ENCODE measurements at places on chromosomes 12 and 14.

GRCh38 chr12:10829994-10830393 lies 3.8 kb upstream of the TAS2R10 start:
- DNase-seq = no peak

- DNase-seq = no peak
Observed at GRCh38 chr12:117036547-117036946, 62.7 kb downstream of the TESC start.

DNA sequence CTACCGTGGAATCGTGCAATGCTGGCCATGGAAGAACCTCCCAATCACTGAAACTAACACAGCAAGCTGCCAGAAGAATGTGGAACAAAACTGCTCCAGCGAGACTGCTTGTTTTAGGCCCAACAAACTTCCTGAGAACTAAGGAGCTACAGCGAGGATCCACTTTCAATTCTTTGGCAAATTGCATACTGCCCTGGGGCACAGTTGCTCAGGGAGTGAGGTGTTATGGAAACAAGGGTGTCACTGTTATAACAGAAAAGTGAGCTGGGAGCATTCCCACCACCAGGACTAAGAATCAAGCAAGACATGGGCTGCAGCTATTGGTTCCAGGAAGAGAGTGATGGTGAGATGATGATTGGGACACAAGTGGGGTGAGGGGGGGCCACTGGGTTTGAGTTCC lies 1606.1 kb upstream of the FLRT2 start:
- DNase-seq = no peak

DNA sequence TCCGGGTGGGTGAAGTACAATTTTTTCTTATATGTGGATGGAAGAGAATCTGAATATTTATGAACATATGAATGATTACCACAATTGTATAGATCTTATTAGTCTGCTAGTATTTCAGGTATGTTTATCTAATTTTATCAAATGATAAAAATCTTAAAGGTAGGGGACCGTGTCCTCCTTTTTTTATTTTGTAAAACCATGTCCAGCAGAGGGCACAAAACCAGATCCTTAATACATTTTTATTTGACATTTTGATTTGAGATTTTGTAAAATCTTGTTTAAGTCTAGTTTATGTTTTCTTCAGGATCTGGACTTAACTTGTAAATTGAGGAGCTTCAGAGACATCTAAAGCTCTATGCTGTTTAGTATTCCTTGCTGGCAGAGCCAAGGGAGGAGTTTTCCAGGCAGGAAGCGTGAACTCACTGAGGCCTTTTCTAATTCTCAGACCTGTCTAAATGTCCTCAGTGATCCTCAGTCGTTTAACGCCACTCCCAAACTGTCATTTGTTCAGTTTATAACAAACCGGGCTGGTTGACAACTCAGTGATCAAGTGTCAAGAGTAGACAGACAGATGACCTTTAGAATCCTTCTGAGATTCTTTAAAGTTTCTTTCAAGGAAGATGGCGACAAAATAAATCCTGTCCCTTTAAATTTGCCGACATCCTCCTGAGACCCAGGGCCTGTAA lies 263.9 kb downstream of the KTN1 start:
- DNase-seq = no peak

GRCh38 chr14:40983604-40984003 lies 623.1 kb upstream of the LRFN5 start:
- DNase-seq = no peak

GRCh38 chr14:23579739-23580138 lies 1.1 kb upstream of the JPH4 start:
- no peak for DNase-seq

DNA sequence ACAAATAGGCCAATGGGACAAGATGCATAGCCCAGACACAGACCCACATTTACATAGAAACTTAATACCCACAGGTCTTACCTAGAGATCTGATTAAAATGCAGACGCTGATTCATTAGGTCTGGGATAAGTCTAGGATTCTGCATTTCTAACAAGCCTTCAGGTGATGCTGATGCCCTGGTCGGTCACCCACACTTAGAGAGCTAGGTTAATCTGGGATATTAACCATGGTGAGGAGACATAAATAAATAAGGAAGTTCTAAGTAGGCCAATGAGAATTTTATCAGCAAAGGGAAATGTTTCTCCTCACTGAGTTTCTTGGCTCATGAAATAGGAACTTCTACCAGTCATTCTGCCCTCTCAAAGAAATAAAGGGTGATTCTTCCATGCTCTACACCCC lies 120.1 kb downstream of the BMP4 start:
- no peak for DNase-seq

DNA sequence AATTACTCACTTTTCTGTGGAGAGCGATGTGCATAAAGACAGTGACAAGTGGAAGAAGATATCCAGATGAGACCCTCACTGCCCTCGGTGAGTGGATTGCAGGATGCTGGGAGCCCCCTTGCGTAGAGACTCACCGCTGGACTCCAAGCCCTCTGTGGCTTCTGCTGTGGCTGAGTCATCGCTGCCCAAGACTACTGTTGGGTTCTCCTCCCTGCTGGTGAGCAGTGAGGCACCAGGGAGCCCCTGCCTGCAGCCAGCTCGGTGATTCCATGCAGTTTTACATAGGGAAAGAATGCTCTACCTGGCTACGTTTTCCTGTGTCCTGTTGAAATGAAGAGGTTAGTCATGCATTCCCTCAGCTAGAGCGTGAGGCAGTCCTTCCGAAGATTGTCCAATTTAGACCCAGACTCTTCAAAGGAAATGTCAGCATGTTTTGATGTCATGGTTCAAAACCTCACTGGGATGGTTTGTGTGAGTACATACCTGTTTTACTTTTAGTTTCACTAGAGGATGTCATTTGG lies 28.2 kb downstream of the TRAF3 start:
- peak; percentile 73 for DNase-seq

- no peak for DNase-seq
Observed at GRCh38 chr12:113825705-113826104, 140.4 kb downstream of the RBM19 start.

DNA sequence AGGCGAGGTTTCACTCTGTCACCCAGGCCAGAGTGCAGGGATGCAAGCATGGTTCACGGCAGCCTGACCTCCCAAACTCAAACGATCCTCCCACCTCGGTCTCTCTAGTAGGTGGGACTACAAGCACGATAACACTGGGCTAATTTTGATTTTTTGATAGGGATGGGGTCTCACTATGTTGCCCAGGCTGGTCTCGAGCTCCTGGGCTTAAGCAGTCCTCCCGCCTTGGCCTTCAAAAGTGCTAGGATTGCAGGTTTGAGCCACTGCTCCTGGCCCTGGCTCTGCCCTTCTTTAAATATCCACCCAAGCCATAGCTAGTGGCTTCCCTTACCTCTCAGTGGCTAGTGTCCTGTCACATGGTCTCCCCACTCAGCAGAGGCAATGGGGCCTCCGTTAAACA lies 17.8 kb downstream of the SFSWAP start:
- DNase-seq = no peak

DNA sequence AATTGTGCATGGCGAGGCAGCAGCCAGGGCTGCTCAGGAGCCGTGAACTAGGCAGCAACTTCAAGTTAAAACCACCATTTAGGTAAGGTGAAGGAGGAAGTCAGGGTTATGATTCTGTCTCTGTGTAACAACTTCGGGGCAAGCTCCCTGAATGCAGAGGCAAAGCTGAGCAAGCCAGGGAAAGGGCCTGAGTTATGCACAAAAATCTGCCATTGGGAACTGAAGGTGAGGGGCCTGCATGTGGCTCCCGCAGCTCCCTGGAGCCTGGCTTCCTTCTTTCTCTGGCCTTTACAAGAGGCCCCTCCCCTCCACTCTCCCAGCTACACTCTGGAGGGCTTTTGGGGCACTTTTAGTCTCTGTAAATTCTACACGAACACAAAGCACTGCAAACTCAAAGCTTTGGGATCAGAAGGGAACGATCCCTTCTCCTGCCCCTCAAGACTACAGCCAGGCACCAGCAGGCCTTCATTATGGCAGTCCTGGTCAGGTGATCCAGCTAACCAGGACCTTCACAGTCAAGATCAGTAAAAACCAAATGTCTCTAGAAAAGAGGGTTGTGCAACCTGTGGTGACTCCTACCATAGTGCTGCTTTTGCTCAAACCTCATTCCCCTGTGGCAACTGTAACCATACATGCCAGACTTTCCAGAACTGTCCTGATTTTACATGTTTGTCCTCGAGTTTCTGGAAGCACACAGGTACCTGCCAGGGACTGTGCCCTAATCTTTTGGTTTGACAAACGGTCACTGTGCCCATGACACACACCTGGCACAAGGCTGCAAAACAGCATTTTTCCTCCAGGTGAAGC lies 67.2 kb upstream of the PTGR2 start:
- DNase-seq = no peak

DNA sequence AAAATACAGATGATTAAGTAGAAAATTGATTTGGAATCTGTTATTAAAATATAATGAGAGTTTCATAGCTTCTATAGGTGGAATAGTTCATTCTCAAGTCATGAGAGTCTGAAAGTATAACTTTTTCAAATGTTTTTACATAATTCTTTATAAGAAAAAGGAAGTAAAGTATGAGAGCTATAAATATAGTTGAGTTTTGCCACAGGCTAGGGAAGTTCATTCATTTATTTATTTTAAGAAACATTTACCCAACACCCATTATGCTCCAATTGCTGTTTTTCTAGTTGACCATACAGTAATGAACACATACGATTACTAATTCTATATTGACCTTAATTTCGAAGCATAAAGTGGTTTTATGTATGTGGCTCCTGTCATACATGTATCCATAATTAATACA lies 24.8 kb downstream of the LRRIQ1 start:
- DNase-seq = no peak

GRCh38 chr12:53205747-53206419 lies 1.2 kb downstream of the ITGB7 start:
- DNase-seq = peak; percentile 87

- no peak for DNase-seq
Observed at GRCh38 chr12:115422845-115423545, 739.0 kb upstream of the TBX3 start.

GRCh38 chr12:3531496-3531895 lies 40.5 kb downstream of the PRMT8 start:
- DNase-seq = no peak

DNA sequence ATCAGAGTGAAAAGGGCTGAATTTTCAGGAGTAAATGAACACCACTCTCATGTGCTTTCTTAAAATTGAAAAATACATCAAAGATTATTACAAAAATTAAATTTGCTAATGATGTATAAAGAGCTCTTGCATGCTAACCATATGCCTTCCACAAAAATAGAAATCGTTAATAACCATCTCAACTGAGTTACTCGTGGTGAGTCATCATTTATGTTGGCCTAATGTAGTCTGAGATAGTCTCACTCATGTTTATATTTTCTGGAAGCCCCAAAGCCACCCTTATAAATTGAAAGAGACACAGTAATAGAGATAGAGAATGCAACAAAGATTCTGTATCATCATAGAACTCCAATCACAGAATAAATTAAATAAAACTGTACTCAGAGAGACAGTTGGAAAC lies 131.2 kb downstream of the KCNH5 start:
- no peak for DNase-seq

DNA sequence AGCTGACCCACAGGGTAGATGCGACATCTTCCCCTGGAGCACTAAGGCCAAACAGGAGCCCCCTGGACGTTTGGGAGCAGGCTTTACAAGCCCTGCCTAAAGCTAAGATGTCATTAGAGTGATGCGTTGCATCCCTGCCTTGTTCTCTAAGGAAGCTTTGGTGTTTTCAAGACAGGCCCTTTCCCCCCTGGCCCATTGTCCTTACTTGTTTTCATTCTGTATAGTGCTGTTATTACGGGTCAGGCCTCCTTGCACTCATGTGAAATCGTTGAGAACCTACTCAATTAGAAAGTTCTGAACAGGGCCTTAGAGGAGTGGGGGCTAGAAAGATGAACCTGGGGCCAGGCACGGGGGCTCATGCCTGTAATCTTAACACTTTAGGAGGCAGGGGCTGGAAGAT lies 1.7 kb upstream of the PRKCH start:
- no peak for DNase-seq

GRCh38 chr12:56014205-56014604 lies 6.6 kb upstream of the IKZF4 start:
- DNase-seq = no peak

DNA sequence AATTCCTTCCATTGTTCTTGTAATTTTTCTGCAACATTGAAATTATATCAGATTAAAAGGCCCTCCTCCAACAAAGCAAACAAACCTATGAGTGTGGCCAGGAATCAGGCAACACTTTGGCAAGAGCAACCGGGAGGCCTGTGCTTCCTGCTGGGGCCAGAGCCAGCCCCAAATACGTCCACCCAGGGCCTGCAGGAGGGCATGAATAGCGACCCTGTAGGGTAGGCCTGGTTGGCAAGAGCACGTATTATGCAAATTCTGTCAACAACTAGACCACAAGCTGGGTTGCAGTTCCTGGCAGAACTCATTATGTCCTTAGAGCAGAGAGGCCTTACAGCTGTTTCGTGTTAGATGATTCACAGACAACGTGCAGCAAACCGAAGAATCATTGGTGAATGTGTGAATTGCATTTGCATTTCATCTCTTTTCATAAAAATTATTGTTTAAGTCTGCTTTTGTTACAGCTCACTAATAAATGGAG lies 26.9 kb upstream of the LGALS3 start:
- peak; percentile 49 for DNase-seq

GRCh38 chr12:26130728-26131127 lies 5.9 kb upstream of the BHLHE41 start:
- DNase-seq = no peak

DNA sequence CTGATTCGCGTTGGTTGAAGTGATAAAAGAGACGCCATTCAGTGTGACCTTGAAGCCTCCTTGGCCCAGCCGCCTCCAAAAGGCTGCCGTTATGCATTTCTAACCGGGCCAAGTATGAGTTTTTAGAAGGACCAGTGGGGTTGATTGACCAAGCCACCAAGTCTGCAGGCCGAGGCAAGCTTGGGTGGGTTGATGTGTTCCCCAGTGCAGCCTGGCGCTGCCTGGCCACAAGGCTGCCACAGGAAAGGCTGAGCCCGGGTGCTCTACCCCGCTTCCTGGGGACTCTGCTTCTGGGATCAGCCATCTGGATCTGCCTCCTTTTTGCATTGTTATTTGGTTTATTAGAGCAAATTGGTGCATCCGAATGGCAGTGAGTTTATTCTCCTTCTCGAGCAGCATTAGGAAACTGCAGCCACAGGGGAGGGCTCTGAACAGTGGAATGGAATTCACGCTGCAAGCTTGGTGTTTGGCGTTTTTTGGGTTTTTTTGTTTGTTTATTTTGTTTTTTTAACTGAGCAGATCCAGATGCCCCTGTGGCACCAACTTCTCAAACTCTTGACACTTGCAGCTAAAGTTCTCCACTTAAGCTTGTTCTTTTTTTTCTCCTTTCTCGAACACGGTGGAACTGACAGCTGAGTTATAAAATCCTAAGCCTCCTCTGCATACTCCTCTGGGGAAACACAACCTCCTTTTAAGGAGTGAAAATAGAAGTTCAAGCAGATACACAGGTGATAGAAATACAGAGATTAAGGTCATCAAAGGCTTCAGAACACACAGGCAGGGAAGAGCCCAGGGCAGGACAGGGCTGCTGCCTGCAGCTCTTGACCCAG lies 145.4 kb upstream of the FKBP4 start:
- DNase-seq = no peak

GRCh38 chr12:95258151-95258550 lies 40.5 kb downstream of the VEZT start:
- DNase-seq = no peak

DNA sequence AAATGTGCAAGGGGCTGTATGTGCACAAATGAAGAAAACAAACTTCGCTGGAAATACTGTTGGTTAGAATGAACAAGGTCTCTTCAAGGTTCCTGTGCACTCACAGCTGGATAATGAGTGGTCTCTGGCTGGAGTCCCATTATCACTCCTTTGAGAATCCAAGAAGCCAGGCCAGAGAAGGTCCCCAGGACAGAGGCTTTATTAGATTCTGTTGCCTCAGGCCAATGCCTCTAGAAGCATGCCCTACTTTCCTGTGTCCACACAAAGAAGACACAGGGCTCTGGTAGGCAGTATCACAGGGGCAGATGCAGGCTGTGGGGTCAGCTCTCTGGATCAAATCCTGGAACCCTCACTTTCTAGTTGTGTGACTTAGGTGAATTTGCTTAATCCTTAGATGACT lies 384.7 kb downstream of the GRIN2B start:
- no peak for DNase-seq

All from stimulated activated CD4-positive, alpha-beta T cell treated with anti-CD3 and anti-CD28 coated beads, Interleukin-15, amount 100 ng/mL, for 24 hours (primary cell).